ENCODE measurements at places on chromosomes 13 and 19. TPM values are rescaled to one million over a fixed set of nuclear protein-coding genes. Genes with fewer than 3 reads are reported as not detected.

Gene SMIM44
- total RNA-seq: not detected

Gene NHLRC3
- 7.8 TPM for total RNA-seq

Gene SOX1
- total RNA-seq: not detected

Gene C2CD4C
- total RNA-seq: not detected

DNA sequence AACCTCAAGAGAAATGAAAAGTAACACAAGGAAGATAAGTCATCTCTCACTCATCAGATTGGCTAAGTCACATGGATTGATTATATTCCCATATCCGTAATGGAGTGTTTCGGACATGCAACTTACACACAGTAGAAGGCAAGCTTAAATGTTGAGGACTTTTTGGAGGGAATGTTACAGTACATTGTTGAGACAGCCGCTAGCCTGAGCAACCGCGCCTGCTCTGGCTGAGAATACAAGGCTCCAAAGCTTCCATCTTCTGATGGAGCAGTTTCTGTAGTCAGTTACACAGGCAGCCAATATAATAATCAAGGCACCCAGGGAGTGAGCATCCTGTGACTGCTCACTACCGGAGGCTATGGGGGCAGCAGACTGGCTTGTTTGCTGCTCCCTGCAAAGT lies 1.0 kb upstream of the CRYL1 start:
- peak overlapping the region; percentile 76 for H3K27ac ChIP-seq
- peak overlapping the region; percentile 89 for H3K4me3 ChIP-seq
- H3K4me1 ChIP-seq: peaks cover 28% of the 10 kb centered on the region
- no peaks in the 10 kb centered on the region for H3K27me3 ChIP-seq

Measured in HFFc6 (cell line).